ENCODE measurements at places on chromosomes 3 and 15.

DNA sequence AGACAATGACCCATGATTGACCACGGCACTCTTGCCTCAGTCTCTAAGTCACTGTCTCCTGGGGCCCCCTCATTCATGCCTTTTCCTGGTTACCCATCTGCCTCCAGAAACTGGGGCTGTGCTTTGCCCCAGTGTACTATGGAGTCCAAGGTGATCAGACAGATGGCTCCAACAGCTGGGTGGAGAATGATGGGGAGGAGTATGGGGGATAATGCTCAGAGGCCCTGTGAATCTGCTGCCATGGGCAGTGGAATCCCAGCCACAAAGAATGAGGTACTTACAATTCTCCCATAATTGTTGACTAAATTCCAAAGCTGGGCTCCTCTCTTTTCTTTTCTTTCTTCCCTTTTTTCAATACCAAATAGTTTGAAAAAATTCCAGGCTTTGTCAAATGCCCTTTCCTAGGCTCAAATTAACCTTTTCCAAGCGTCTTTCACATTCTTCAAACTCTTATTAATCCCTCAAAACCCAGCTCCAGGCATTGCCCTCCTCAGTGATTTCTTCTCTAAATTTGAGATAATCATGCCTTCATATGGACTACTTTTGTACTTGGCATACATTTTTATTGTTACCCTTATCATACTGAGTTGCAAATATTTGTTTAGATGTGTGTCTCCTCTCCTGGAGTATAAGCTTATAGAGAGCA is 148.5 kb upstream of the ICE2 start:
- DNase-seq: no peak

- peak; percentile 67 for DNase-seq
These were observed 118.7 kb downstream of the NUP210 start for GRCh38 chr3:13301286-13301987.

- DNase-seq: no peak
These were observed 81.1 kb downstream of the CCNL1 start for GRCh38 chr3:157078811-157079185.

DNA sequence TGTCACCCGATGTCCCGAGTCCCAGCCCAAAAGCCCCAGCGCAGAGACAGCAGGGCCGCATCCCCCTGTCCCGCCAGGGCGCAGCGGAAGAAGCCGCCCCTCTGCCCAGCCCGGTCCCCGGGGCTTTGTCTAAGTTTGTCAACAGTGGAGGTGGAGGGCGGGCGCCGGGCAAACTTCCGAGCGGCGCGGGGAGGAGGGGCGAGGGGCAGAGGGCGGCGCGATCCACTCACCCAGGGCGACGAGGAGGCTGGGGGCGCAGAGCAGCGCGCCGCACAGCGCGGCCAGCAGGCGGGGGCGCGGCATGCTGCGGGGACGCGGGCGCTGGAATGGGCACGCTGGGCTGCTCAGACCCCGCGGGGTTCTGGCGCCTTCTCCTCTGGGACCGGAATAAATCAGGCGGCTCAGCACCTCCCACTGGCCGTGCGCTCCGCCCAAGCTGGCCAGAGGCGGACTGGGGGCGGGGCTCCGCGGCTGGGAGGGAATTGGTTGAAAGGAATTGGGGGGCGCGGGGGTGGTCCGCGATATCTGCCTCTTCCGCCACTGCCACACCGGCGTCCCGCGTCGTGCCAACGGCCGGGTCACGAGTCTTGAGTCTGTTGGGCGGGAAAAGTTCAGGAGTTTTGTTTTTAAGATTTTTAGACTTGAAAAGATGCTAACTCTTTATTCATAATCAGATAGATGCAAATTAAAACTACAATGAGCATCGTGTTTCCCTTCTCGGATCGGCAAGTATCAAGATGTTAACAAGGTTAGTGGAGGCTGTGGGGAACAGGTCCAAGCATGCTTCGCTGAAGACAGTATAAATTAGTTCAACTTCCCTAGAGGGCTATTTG is at the start of gene MFGE8:
MFGE8 (minus strand) TSS at position 363 of the 833 bp plus-strand sequence; CDS start at position 303, 60 bp downstream.
- peak; percentile 85 for DNase-seq

- DNase-seq: peak; percentile 10
These were observed 54.3 kb downstream of the RIOX2 start for GRCh38 chr3:97917813-97918536.

DNA sequence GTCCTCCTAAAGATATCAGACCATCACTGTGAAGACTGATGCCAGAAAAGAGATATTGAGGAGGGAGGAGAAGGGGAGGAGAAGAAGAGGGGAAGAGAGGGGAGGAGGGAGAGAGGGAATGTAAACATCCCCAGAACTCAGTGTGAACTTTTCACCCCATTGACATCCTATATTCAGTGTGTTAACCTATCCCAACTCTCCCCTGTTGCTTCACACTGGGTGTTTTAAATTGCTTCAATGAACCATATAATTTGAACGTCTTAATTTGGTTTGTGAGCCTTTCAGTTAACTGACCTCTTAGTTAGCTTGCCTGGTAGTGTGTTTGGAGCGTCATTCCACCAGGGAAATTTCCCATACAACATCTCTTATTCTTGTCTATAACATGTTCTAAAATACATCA is 29.8 kb upstream of the PTPRG start:
- no peak for DNase-seq

GRCh38 chr3:23036728-23037127 is 166.4 kb upstream of the UBE2E2 start:
- DNase-seq: peak; percentile 9

GRCh38 chr15:31239409-31239808 is 87.2 kb upstream of the KLF13 start:
- no peak for DNase-seq

DNA sequence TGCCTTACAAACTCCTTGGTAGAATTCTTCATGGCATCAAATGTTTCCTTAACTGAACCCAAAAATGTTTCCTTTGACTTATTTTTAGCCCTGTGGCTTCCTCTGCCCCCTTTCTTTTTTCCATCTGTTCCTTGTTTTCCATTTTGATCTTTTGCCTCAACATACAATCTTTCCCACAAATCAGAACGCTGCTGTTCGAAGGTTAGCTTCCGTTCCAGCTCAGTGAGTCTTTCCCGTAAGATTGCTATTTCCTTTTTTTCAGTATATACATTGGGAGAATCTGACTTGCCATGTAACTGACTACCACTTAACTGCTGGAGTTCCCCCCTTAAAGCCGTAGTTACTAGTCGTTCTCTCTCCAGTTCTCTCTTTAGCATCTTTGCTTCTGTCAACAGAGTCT is 41.2 kb downstream of the PIGB start:
- DNase-seq: no peak

DNA sequence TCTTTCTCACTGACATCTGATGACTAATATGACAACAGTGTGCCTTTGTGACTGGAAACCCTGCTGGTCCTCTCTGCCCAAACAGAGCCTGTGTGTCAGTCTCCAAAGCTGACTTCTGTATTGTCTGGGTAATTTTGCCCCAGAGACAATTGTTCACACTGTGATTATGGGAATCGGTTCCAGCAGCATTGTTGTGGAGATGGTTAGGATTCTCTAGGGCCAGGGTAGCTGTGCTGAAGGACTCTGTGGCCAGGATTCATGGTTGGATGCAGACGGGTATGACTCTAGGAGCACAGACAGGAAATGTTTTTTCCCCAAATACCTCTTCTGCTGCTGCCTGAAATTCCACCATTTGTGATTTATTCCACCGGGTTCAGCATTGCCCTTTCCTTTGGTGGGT is 57.5 kb upstream of the ITGA11 start:
- no peak for DNase-seq

DNA sequence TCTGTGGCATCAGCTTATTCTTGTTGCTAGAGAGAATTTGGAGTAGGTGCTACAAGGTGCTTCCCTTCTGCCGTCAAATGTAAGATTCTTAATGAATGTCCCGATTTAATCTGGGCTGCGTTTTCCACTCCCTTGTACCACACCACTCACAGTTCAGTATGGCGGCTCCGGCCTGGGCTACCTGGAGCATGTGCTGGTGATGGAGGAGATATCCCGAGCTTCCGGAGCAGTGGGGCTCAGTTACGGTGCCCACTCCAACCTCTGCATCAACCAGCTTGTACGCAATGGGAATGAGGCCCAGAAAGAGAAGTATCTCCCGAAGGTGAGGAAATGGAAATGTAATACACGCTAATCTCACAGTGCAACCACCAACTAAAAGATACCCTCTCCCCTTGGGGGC is 4.9 kb downstream of the IVD start:
- no peak for DNase-seq

DNA sequence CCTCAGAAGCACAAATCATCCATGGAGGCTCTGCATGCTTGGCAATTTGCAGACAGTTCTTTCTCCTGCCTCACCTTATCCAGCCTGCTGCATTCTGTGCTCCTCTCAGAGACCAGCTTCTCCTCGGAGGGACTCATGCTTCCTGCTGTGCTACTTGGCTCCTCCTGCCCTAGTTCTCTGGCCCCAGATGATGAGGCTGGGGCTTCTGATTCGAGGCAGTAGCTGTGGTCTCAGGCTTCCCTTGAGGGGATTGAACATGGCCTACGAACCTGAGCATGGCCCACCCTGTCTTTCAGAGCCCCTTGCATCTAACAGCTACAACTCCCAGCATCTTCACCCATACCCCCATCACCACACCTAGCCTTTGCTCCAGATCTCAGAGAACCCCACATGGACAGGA is 6.7 kb downstream of the VIPR1 start:
- no peak for DNase-seq

DNA sequence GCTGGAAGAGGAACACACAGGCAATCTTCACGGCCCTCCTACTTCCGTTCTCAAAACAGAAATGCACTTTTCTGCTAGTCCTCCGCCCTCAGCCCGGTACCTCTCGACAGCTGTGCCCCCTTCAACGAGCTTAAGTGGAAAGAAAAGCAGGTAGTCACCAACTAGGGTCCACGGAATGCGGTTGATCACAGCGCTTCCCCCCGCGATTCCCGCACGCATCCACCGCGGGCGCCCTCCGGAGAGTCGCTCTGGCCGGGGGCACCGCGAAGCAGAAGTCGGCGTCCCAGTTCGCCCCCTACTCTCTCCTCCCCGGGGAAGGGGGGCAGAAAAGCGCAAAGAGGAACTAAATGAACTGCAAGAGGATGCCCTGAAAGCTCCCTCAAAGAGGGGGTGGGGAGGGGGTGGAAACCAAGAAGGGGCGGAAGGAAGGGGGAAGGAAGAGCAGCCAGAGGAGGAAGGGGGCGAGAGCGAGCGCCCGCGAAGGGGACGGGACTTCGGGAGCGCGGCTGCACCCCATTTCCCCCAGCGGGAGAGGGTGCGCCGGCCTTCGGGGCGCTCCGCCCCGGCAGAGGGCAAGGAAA is 738 bp downstream of the ACAP2 start:
- peak; percentile 40 for DNase-seq

DNA sequence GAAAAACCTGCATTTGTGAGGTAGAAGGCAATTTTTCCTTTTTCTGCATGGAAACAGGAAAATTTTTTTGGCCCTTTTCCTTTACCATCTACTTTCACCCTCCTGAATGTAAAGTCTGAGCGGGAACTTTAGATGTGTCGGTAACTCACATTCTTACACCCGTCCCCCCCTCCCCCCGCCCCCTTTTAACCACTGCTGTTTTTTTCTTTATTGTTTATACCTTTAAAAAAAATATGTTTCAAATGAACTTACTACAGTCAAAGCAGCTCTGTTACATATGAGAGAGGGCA is 487 bp upstream of the HES1 start:
- no peak for DNase-seq

DNA sequence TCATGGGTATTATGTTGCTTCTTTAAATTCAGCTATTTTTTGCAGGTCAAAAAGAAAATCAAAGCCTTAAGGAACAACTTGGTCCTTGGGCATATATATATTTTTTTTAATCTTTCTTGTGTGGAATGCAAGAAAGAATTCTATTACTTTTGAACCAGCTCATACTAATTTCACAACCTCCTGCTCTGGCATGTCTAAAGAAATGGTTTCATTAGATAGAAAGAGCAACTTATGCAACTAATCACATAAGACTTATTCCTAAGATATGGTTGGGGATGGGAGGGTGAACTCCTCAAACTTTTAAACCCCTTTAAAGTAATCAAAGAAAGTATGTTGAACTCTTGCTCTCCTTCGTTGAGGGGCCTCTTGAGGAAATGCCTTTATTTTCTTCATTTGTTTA is 114.9 kb downstream of the GMNC start:
- no peak for DNase-seq

DNA sequence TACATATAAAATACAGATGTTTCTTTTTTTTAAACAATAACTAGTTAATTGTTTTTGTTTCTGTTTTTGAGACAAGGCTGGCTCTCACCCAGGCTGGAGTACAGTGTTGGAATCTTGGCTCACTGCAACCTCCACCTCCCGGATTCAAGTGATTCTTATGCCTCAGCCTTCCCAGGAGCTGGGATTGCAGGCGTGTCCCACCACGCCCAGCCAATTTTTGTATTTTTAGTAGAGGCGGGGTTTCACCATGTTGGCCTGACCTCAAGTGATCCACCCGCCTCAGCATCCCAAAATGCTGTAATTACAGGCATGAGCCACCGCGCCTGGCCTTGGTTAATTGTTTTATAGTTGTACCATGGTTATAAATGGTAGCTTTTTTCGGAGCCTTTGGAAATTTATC is 72.3 kb downstream of the PIAS1 start:
- no peak for DNase-seq

- DNase-seq: peak; percentile 8
These were observed 8.5 kb upstream of the SLC24A5 start for GRCh38 chr15:48112242-48112641.

All from EL (cell line).